Gastrocnemius medialis (tissue), 4 donors: ENCODE measurements at places on chromosomes 1 and 21. TPM values are rescaled to one million over a fixed set of nuclear protein-coding genes. Genes with fewer than 3 reads are reported as not detected.

Gene SLFNL1
- total RNA-seq = 2.0 TPM

Gene DNAI4
- total RNA-seq = not detected

Gene DENND2C
- total RNA-seq = 4.7 TPM

Gene ASPM
- 0.10 TPM for total RNA-seq

DNA sequence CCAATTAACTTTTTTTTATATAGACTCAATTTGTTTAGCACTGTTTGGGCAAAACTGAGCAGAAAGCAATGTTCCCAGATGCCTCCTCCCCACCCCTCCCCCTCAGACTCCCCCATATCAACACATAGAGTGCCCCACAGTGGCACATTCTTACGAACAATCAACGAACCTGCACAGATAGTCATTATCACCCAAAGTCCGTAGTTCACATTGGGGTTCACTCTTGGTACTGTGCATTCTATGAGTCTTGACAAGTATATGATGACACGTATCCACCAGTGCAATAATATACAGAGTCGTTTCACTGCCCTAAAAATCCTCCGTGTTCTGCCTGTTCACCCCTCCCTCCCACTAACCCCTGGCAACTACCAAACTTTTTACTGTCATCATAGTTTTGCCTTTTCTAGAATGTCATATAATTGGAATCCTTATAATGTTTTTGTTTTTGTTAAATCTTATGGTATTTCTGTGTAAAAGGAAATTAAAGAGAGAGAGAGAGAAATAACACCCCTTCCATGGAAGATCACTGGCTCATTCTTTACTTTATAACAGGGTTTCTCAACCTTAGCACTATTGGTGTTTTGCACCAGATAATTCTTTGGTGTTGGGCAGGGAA, 37.2 kb upstream of the HNRNPU start:
- DNase-seq = no peak

DNA sequence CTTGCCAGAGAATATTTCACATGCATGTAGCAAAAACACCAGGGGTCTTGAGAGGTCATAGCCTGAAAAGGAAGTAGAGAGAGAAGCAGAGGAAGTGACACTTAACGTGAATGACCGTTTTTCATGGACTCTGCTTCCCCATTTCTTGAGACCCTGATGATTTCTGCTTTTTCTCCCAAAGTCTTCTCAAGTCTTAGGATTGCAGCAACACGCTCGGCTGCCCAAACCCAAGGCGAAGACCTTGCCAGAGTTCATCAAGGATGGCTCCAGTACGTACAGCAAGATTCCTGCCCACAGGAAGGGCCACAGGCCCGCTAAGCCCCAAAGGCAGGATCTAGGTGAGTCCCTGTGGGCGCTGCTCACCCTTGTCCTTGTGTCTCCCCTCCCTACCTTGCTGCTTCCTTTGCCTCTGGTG, 12.8 kb downstream of the THEMIS2 start:
- DNase-seq = no peak

- no peak for DNase-seq
Measured at GRCh38 chr21:31781737-31782136, 49.8 kb upstream of the SCAF4 start.

GRCh38 chr1:67281244-67281643, 26.4 kb upstream of the IL12RB2 start:
- no peak for DNase-seq

DNA sequence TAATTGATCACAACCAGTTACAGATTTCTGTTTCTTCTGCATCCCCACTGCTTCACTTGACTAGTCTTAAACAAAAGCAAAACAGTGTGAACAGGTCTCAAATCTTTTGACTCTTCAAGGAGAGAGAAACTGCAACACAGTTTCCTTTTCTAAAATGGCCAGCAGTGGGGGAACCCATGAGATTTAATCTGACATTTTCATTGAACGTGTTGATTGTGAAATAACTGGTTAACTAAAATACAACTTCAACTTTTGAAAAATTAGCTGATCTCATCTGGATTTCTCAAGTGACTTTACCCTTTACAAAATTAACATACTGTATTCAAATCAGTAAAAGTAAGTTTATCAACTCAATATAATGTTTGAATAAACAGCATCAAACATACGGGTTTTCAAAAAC, 143.0 kb downstream of the HFM1 start:
- no peak for DNase-seq

DNA sequence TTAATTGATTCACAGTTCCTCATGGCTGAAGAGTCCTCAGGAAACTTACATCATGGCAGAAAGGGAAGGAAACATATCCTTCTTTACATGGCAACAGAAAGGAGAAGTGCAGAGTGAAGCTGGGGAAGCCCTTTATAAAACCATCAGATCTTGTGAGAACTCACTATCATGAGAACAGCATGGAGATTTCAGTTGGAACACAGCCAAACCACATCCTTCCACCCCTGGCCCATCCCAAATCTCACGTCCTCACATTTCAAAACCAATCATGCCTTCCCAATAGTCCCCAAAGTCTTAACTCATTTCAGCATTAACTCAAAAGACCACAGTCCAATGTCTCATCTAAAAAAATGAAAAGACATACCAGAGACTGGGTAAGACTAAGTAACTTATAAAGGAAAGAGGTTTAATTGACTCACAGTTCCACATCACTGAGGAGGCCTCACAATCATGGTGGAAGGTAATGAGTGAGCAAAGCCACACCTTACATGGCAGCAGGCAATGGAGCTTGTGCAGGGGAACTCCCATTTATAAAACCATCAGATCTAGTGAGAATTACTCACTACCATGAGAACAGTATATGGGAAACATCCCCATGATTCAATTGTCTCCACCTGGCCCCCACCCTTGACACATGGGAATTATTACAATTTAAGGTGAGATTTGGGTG, 105.2 kb downstream of the MRPL39 start:
- DNase-seq = no peak

DNA sequence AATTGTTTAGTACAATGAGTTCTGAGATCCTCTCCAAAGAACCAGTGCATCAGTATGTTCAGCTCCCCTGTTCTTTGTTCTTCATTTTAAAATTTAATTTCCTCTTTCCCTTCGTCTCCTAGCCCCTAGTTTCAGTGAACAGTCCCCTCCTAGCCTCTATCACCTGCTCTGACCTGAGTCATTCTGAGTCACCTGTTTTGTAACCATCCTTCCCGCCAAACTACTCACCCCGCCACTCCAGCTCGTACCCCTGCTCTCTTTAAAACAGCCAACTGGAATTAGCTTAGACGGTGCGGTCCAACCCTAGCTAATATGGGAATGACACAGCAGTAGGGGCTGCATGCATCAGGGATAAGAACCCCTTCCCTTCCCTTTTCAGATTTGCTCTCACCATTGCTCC, 16.8 kb upstream of the ERVH48-1 start:
- no peak for DNase-seq

DNA sequence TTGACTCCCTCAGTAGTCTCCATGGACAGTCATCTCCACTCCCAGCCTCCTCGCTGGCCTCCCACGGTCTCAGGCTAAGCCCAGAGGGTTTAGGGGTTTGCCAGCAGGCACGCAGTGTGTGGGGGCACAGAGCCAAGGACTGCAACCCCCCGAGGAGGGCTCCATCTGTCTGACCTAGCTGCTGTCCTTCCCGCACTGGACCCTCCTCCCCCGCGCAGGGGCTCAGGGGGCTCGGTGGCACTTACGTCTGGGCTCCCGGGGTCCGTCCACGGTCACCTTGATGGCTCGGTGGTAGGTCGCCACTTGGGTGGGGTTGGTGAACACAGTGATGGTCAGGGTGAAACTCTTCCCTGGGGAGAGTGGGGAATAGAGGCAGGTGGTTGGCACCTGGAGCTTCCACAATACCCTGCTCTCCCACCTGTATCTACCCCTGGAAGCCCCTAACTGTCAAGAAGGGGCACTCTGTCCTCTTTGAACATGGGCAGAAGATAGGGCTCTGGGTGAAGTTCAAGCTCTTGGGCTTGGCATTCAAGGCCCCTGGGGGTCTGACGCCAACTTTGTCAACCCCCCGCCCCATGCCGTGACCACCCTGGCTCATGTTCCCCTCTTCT, 11.0 kb downstream of the RUNX3 start:
- no peak for DNase-seq
